ENCODE measurements at places on chromosomes 2 and 18. TPM values are rescaled to one million over a fixed set of nuclear protein-coding genes. Genes with fewer than 3 reads are reported as not detected.

The DUSP28 gene
- total RNA-seq = 2.4 TPM

The RAPGEF4 gene
- 1.9 TPM for total RNA-seq

The NYAP2 gene
- not detected for total RNA-seq

The LAMA1 gene
- total RNA-seq = 1.5 TPM

The SUCLG1 gene
- 47.1 TPM for total RNA-seq

The LYPD6 gene
- not detected for total RNA-seq

The ASB1 gene
- total RNA-seq = 18.4 TPM

The KCNF1 gene
- under 0.01 TPM for total RNA-seq

The ALLC gene
- not detected for total RNA-seq

The CYP27C1 gene
- total RNA-seq = not detected

The ADRA2B gene
- not detected for total RNA-seq

The SIX3 gene
- total RNA-seq = not detected

The ABCB11 gene
- under 0.01 TPM for total RNA-seq

The SH2D6 gene
- 0.63 TPM for total RNA-seq

The NTSR2 gene
- not detected for total RNA-seq

The EIF4E2 gene
- 142 TPM for total RNA-seq

The SCTR gene
- total RNA-seq = not detected

The RGPD3 gene
- total RNA-seq = under 0.01 TPM

The UGT1A4 gene
- total RNA-seq = not detected

The ZSWIM2 gene
- not detected for total RNA-seq

The VWC2L gene
- under 0.01 TPM for total RNA-seq

The CFAP221 gene
- not detected for total RNA-seq

The ATP8B1 gene
- 10.6 TPM for total RNA-seq

The CEP192 gene
- total RNA-seq = 27.1 TPM

The CCL20 gene
- not detected for total RNA-seq

The NAT8 gene
- total RNA-seq = not detected

The SULT1C4 gene
- total RNA-seq = not detected

The CD207 gene
- total RNA-seq = not detected

The RGPD4 gene
- total RNA-seq = not detected

The FAP gene
- 46.5 TPM for total RNA-seq

The CDKL4 gene
- total RNA-seq = 4.3 TPM

The CAMKMT gene
- total RNA-seq = 8.2 TPM

The ASAP2 gene
- total RNA-seq = 20.1 TPM

The TMEM169 gene
- 0.26 TPM for total RNA-seq

The LCT gene
- total RNA-seq = 0.09 TPM

The KYNU gene
- 1.6 TPM for total RNA-seq

The OSBPL6 gene
- total RNA-seq = 0.52 TPM

The FZD7 gene
- total RNA-seq = 71.2 TPM

The CLEC4F gene
- not detected for total RNA-seq

The MC4R gene
- total RNA-seq = not detected

The FBXO41 gene
- 0.60 TPM for total RNA-seq

The CYP26B1 gene
- 0.52 TPM for total RNA-seq

The TIGD1 gene
- total RNA-seq = 2.5 TPM

The MYL1 gene
- total RNA-seq = not detected

The GKN1 gene
- total RNA-seq = not detected

The TTL gene
- 19.4 TPM for total RNA-seq

The SULT1C2 gene
- total RNA-seq = under 0.01 TPM

The FABP1 gene
- 0.09 TPM for total RNA-seq

The STEAP3 gene
- 15.4 TPM for total RNA-seq

The LRATD1 gene
- total RNA-seq = not detected

The ASTL gene
- total RNA-seq = not detected

The FAM228A gene
- 0.09 TPM for total RNA-seq

The LOXHD1 gene
- not detected for total RNA-seq

The PLEKHH2 gene
- 4.4 TPM for total RNA-seq

The TXNDC2 gene
- total RNA-seq = 0.16 TPM

The POTEE gene
- not detected for total RNA-seq

Data from bronchial smooth muscle cell (primary cell).